ENCODE measurements at places on chromosomes 7 and 10.
A peak's percentile ranks its signal among the peaks of the same experiment; 100 is the strongest.

GRCh38 chr10:122461367-122461728 lies at the start of gene HTRA1:
Gene HTRA1, plus strand, starts transcription at chr10:122461553. Its CDS starts 100 bp downstream, at chr10:122461653.
- DNase-seq, result peak; percentile 25

DNA sequence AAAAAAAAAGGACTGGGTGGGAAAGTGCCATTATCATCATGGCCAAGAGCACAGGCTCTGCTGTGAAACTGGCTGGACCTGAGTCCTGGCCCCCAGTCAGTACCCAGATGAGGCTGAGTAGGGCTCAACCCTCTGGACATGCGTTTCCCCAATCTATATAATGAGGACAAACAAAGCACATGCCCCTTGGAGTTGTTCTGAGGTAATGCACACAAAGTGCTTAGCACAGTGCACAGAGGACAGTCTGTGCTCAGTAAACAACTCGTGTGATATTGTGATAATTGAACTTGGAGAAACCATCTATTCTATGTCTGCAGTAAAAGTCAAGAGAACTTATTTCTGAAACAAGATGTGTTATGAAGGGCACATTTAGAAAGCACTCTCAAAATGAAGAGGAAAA lies 138.8 kb downstream of the KCNMA1 start:
- no peak for DNase-seq

DNA sequence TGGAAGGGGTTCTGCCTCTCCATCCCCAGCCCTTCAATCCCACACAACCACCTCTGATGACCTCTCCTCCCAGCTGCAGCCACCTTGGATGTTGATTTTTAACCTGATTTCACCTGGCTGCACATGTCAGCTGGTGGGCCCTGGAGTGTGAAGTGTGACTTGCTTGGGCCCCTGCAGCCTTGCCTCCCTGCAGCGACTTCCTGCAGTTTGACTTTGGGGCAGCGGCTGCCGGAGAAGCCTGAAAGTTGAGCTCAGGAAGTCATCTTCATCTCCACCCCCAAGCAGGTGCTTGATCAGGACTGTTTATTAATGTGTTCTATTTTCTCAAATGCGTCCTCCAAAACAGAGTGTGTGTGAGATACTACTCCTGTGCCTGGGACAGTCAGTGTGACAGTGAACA lies 675.2 kb upstream of the GALNT17 start:
- no peak for DNase-seq

DNA sequence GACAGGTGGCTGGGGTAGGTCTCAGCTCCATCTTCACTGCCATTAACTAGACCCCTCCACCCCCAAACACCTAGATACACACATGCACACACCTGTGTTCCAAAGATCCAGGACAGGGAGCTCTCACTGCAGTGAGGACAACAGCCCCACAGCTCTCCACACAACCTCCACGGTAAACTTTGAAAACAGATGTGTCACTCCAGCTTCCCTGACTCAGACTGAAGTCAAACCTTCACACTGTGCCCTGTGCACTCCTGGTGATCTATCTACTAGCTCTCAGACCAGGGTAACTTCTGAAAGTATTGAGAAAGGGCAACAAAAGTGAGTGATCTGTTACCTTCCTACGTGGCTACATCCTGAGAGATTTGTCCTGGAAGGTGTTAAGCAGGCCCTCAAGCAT lies 519.8 kb downstream of the XPNPEP1 start:
- DNase-seq, result no peak

DNA sequence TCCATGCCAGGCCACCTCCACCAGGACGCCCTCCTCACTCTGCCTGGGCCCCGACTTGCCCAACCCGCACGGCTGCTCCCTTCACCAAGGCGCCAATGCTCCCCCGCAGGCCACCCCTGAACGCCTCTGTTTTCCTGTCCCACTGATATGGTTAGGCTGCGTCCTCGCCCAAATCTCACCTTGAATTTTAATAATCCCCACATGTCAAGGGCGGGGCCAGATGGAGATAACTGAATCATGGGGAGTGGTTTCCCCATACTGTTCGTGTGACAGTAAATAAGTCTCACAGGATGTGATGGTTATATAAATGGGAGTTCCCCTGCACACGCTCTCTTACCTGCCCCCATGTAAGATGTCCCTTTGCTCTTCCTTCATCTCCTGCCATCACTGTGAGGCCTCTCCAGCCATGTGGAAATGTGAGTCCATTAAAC lies 29.8 kb downstream of the RSU1 start:
- DNase-seq, result no peak

- no peak for DNase-seq
These were observed 152.4 kb downstream of the DKK1 start for GRCh38 chr10:52466464-52466863.

All from COR-L47 (cell line).